ENCODE measurements at places on chromosomes 2 and 18.

DNA sequence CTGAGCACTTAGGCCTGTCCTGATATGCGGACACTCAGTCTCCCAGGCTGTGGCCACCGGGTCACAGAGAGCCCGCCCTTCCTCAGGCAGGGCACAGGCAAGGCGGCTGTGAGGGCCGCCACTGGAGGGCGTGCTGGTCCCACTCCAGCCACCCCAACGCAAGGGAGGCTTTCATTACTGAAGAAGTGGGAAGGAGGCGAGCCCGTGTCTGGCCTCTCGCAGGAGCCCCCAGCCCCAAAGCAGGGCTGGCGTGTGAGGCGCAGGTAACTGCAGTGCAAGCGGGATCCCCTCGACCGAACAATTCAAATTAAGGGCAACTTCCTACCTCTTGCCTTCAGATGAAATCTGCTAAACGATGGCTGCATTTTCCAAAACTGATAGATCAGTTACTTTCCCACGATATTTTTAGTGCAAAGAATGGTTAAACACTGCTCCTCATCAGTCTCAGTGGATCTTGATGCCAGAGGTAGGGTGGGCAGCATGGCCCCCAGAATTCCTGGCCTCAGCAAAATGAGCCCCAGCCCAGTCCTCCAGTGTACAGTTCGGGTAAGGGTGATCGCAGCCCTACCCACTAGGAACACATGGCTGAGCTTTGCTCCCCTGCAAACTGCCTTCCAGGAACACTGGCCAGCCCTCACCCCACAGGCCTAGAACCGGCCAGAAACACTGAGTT, 97.2 kb downstream of the SEPTIN10 start:
- no peak for DNase-seq

DNA sequence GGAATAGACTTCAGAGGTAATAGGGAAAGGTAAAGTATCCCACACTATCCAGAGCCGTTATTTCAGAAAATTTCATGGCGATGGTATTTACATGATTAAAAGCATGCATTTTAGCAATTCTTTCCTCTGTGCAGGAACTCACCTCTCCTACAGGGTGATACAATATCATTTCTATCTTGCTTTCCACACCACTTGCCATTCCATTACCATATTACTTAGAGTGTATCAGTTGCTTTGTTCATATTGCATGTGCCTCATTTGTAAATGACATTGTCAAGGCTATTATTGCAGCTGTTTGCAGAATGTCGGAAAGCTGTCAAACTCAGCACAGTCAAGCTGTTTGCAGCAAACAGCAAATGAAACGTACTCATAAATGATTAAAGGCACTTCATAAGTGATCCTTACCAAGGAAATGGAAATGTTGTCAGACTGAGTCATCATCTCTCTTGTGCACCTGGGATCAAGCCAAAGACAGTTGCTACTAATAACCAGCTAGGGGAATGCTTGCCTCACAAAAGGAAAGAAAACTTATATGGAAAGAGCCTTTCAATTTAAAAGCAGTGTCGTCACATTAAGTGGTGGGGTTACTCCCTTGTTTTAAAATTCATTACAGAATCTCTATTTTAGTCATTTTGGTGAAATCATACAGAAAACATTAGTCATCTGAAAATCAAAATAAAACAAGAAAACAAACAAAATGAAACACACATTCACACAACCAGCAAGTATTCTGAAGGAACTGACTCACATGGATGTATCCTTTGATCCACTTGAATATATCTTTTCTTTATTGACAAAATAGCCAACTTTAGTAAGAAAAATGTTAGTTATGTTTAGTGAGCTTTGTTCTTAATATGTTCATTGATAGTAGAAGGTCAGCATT, 1064.1 kb upstream of the CNTNAP5 start:
- peak; percentile 62 for DNase-seq

- DNase-seq: no peak
Measured at GRCh38 chr2:125979886-125980285, 676.1 kb upstream of the GYPC start.

GRCh38 chr2:197805715-197806633, 1.6 kb downstream of the PLCL1 start:
- DNase-seq: no peak

Measured in astrocyte (in vitro differentiated cells and primary cell).